ENCODE measurements at places on chromosomes 2 and 18. TPM values are rescaled to one million over a fixed set of nuclear protein-coding genes. Genes with fewer than 3 reads are reported as not detected.

DNA sequence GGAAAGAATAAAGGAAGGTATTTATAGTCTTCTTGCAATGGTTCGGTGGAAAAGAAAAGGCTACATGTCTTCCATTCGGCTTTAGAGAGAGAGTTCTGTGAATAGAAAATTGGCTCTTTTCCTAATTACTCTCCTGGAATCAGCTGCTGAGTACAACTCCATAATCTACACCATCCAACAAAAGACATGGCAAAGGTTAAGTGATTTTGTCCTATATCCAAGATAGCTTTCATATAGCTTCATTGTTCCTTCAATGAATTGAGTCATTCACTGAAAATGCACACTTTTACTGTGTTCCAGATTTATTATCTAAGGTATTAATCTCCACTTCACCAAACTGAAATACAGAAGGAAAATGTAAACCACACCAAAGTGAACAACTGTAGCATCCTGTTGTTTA lies 514.5 kb downstream of the LRRTM4 start:
- DNase-seq: no peak

GRCh38 chr2:103860016-103860415 lies 993.9 kb upstream of the POU3F3 start:
- DNase-seq: no peak

Gene LRRTM4
- polyA plus RNA-seq: 0.28 TPM

GRCh38 chr2:145724311-145724898 lies 1204.5 kb upstream of the ZEB2 start:
- no peak for DNase-seq

DNA sequence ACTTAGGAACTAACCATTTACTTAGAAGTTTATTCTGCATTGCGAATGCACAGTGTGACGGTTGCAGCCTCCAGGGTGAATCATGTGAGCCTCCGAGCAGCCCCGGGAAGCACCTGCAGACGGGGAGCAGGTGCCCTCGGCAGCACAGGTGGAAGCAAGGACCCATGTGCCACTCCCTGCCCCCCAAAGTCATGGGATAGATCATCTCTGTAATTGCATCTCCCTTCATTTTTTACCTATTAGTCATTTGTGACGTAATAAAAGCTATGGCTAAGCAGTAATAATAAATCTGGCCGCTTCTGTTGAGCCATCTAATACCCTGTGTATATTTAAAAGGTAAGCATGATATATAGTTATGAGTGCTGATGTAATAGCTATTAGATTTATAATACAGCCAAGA lies 97.2 kb downstream of the PTGR3 start:
- no peak for DNase-seq

DNA sequence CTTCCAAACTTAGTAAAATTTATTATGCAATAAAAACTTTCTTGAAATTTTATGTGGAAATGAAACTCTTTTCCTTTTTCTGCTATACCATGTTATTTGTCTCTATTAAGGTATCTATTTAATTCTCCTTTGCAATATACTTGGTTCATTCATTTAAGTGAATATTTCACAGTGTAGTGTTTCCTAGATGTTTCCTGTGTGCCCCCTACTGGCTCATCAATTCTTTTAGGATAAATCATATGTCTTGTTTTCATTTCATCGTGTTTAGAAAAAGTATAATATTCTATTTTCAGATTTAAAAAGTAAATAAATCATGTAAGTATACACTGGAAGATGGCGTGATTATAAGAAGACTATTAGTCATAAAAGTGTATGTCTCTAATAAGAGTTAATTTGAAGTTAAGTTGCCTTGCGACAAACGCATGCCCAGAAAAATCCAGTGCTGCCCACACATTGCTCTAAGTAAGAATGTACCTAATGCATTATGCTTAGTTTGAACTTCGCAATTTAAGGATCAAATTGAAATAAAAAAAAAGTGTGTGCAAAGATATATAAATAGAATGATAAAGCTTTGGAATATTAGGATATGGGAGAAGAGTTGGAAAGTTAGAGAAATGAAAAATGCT lies 525.4 kb downstream of the KCNJ3 start:
- DNase-seq: peak; percentile 2

Gene IL37
- not detected for polyA plus RNA-seq

DNA sequence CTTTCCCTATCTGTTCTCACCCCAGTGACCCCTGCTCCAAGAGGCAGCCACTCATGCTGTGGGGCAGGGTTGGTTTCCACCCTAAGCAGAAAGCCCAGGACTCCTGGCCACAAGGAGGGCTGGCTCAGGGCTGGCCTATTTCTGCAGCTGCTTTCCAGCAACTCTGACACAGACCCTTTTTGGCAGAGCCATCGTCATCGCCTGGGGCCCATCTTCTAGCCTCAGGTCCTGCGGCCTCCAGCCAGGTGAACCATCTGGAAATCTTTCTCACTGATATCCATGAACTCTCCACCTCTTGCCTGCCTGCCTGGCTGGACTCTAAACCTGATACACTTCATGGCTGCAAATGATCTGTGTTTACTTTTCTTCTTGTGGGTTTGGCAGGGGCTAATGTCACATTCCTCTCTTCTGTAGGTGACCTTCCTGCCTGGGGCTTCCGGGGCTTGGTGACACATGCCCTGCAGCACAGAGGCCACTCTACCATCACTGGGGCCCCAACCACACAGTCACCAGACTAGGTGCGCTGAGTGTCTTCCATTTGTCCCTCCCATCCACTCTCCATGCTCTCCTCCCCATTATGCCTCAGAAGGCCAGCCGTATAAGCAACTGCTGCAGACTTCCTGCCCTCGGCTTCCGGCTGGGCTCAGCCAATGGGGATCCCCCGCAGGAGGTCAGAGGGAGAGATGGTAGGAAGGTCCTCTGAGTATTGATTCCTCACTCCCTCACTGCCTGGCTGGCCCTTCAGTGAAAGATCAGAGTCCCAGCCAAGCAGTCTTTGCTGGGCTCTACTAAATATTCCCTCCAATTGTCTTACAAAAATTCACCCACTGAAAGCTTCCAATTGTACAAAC lies 9.7 kb upstream of the COPS8 start:
- DNase-seq: no peak

Gene SLC4A3
- polyA plus RNA-seq: 7.3 TPM

DNA sequence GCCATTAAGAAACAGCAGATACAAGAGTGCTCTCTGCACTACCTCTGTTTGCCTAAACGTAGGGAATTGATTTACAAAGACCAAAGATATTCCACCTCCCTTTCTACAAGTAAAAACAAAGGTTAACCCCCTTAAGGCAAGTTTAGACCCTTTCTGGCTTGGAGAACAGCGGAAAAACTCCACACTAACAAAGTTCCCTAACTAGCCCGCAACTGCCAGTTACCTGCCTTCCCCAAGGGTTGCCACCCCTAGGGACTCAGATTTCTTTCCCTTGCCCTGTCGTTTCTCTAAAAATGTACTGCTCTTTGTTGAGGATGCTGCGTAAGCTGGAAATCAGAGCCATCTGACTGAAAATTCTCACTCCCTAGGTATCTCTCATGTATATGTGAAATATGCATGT lies 627.5 kb upstream of the SOX11 start:
- DNase-seq: no peak

Gene SANBR
- polyA plus RNA-seq: 9.8 TPM

- no peak for DNase-seq
These were observed 1.6 kb downstream of the PDCD1 start for GRCh38 chr2:241857041-241857541.

- DNase-seq: no peak
These were observed 429.2 kb downstream of the TDRD15 start for GRCh38 chr2:21552981-21553380.

Gene CDCA7
- 17.1 TPM for polyA plus RNA-seq

- no peak for DNase-seq
These were observed 258.6 kb downstream of the NRXN1 start for GRCh38 chr2:50773211-50773932.

DNA sequence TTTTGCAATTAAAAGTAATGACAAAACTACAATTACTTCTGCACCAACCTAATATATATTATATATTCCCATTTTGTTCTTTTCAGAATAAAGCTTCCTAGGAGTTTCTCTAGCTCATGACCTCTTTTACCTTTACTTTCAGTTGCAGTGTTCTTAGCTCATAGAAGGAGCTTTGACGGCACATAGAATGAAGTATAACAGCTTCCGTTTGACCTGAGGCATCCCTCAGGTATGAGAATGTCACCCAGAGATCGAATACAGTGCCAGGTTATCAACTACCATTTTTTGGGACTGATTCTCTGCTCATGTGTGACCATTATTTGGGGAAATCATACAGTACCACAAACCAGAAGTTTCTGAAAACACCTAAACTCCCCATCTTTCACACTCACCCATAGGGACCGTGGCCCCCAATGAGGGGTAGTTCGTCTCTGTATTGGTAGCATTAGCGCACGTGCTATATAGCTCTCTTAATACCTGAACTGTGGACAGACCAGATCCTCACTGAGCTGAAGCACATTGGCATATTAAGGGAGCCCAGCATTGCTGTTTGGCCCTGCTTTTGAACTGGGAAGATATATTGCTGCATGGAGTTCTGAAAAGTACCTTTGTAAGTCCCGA lies 123.0 kb downstream of the SPTBN1 start:
- no peak for DNase-seq

- peak; percentile 59 for DNase-seq
These were observed 107.8 kb downstream of the TANC1 start for GRCh38 chr2:159076241-159076640.

DNA sequence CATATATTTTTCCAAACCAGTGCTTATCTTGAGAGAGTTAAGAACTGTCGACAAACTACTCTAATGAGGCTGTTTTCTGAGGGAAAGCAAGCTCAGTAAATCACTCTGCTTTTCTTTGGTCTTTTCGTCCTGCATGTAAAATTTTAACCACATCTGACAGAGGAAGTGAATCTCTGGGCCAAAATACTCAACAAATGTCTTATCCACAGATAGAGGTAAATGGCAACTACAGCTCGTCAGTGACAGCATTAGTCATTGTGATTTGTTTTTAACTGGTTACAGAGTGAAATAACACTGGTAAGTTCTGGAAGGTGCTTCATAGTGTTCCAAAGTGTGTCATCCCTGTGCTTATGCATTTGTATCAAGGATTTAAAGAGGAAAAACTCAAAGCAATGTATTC lies 82.6 kb upstream of the SLC8A1 start:
- DNase-seq: no peak

- DNase-seq: no peak
These were observed 27.2 kb downstream of the ST6GAL2 start for GRCh38 chr2:106858810-106859209.

Gene CPO
- polyA plus RNA-seq: 0.37 TPM

DNA sequence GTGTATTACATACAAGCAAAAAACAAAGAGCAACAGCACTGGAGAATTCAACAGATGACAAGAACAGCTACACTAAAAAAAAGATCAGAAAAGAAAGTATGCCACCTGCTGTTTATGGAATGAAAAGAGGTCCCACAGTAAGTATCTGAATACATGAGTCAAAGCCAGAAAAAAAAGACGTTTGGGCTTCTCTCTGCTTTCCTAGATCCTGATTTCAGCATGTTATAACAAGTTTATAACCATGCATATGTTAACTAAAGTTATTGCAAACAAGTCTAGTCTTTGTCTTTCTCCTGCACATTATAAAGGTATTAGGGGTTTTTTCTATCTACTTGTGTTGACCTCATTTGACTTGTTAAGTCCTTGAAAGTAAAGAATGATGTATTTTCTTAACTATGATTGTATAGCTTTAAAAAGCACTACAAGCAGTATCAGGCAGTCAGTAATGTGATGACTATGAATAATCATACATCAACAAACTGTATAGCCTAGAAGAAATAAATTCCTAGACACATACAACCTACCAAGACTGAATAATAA lies 108.5 kb upstream of the COL5A2 start:
- peak; percentile 91 for DNase-seq

GRCh38 chr2:170717991-170718589 lies 3.0 kb downstream of the SP5 start:
- no peak for DNase-seq

GRCh38 chr2:20450201-20450999 lies 3.5 kb downstream of the RHOB start:
- peak; percentile 88 for DNase-seq

Gene CNGA3
- 0.75 TPM for polyA plus RNA-seq

GRCh38 chr2:110642360-110642759 lies 35.5 kb downstream of the BUB1 start:
- DNase-seq: no peak

DNA sequence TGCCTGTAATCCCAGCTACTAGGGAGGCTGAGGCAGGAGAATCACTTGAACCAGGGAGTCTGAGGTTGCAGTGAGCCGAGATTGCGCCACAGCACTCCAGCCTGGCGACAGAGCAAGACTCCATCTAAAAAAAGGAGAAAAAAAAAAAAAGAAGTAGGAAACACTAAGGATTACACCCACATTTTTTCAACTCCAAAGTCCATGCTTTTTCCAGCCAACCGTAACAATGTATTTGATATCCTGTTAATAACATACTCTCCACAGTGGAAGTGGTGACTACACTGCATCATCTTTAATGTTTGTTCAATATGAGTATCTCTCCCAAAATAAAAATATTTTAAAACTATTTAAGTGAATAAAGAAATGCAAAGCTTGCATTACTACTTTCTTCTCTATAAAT lies 481.6 kb upstream of the ACVR2A start:
- no peak for DNase-seq

DNA sequence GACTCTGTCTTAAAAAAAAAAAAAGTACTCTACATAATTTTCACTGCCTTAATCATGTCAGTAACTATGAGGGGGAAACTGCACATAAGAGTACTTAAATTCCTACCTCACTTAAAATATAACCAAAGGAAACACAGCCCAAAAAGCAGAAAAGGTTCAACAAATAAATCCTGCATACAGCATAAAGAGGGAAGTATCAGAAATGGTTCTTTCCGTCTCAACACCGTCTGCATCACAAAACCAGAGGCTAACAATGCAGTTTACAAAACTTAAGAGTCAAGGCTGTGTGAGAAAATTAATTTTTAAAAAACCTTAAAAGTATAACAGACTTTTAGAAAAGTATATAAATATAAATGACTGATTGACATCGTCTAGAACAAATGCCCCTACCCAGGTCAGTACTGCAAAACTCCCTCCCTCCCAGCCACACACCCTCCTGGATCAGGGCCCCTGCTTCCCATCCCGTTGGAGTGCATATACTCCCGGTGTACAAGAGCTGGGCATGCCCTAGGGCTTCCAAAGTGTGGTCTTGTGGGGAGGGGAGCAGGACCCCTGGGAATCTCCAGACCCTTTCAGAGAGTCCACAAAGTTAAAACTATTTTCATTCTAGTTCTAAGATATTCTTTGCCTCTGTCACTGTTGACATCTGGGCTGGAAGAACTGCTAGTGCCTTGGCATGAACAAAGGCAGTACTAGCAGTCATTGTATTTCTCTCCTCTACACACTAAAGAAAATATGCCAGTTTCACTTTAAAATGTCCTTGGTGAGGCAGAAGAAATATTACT lies 67.0 kb upstream of the SERTAD2 start:
- no peak for DNase-seq

Gene CCDC85A
- polyA plus RNA-seq: 3.7 TPM

Gene SLC23A3
- 2.3 TPM for polyA plus RNA-seq

- no peak for DNase-seq
These were observed 67.3 kb downstream of the KYNU start for GRCh38 chr2:142944721-142945120.

Gene FAM110C
- 1.7 TPM for polyA plus RNA-seq

GRCh38 chr18:63005306-63005705 lies 290.0 kb downstream of the PHLPP1 start:
- DNase-seq: no peak

Gene GDF7
- 0.25 TPM for polyA plus RNA-seq

- DNase-seq: peak; percentile 5
These were observed 476.3 kb upstream of the VWC2L start for GRCh38 chr2:213934560-213934959.

- DNase-seq: no peak
These were observed 31.0 kb upstream of the NCKAP5 start for GRCh38 chr2:133599211-133599803.
